Activated naive CD4-positive, alpha-beta T cell (primary cell): ENCODE measurements at places on chromosomes 5 and 9.

DNA sequence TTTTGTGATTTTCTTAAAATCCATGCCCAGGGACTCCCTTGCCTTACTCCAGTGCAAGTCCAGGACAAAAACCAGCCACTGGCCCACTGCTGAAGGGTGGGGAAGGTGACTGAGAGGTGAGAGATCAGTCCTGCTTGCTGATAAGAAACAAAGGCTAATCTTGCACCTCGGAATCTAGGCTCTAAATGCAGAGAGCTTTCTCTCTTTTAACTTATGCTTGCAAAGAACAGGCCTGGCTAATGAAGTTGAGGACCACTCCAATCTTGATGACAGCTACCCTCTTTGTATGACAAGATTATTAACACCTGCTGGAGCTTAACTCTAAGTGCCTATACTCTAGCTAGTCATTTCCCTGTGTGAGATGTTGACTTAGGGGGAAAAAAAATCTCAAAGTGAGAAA is 8.8 kb downstream of the TLE1 start:
- DNase-seq = no peak

GRCh38 chr9:124512806-124513204 is 5.6 kb upstream of the NR5A1 start:
- DNase-seq = no peak

DNA sequence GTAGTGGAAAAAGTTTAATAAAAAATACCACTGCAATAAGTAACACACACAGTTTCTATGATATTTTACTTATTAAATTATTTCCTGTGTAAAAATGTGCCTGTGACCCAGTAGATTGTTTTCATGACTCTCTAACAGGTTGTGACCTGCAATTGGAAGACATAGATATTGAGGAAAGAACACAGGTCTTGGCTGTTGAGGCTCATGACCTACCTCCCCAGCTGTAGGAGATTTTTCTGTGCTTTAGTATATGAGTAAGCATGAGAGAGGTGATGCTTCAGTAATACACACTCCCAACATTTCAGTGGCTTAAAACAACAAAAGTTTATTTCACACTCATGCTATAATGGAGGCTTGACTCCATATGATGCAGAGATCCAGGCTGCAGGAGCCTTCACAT is 47.3 kb upstream of the TNC start:
- DNase-seq = no peak

GRCh38 chr9:86469476-86470250 is 115.5 kb upstream of the TUT7 start:
- no peak for DNase-seq

DNA sequence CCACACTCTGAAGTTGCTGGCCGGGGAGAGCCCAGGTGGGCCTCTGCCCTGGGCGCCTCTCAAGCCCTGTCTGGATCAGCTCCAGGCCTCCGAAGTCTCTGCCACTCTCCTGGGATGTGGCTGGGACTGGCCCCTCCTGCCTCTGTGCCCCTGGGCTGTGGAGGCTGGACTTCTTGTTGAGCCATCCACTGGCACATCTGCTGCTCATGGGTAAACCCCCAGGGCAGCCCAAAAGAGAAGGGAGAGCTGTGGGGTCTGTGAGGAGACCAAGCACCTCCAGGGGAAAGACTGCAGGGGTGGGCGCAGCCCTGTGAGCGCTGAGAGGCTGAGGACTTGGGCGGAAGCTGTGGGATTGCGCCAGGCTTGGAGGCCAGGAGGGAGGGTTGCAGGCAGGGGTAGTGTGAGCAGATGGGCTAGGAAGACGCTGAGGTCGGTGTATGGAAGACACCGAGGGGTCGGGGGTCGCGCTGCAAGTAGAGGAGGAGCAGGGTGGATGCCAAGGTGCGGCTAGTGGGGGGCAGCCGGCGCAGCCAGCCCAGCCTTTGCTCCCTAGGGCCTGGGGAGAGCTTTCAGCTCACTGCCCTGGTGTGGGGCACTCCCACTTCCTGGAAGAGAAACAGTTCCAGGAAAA is 118.1 kb downstream of the WNK2 start:
- DNase-seq = no peak

- DNase-seq = no peak
These were observed 100.2 kb upstream of the TBCA start for GRCh38 chr5:77876316-77876715.

DNA sequence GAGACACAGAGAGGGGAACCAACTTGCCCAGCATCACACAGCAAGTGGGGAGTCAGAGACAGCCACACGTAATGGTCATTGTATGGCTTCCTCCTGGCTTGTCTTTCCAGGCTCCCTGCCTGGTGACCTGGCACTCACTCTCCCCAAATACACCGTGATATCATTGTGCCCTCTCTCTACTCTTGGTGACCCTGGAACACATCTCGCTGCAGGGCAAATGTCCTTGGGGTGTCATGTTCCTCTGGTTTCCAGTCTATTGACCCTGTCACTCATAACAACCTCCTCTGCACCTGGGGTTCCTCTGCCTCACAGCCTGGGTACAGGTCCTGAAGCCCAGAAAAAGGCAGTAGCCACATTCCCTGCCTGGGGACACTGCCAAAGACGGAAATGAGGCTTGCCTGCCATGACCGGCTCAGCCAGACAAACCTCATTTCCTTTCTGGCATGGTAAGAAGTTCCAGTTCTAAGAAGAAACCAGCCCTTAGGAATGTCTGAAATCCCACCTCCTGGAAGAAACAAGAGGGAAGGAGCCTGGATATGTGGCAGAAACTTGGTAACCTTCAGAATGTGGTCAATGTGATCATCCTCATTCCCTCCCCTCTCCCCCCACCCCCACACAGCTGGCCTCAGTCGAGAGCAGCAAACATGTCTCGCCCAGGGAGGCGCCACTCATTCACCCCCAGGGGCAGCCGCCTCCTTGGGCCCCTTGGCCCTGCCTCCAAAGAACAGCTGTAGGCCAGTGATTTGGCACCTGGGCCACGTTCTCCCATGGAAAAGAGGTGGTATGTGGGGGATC is 30.6 kb upstream of the SMU1 start:
- no peak for DNase-seq

DNA sequence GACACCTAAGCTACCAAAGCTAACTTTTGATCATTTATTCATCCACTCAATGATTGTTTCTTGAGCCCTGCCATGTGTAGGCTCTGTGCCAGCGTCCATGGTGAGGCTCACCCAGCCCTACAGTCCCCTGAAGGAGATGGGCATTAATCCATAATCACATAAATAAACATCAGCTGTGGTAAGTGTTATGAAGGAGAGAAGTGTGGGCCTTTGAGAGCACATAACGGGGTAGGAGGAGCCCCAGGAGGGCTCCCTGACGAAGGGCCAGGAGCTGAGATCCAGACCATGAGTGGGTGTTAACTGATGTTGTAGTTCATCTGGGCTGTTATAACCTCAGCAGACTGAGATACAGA is 53.9 kb upstream of the AFAP1L1 start:
- no peak for DNase-seq

- DNase-seq = no peak
These were observed 127.4 kb downstream of the PALM2AKAP2 start for GRCh38 chr9:109907400-109907799.
